Cortex of kidney (tissue), 1 donor: ENCODE measurements at places on chromosomes 4 and X.

DNA sequence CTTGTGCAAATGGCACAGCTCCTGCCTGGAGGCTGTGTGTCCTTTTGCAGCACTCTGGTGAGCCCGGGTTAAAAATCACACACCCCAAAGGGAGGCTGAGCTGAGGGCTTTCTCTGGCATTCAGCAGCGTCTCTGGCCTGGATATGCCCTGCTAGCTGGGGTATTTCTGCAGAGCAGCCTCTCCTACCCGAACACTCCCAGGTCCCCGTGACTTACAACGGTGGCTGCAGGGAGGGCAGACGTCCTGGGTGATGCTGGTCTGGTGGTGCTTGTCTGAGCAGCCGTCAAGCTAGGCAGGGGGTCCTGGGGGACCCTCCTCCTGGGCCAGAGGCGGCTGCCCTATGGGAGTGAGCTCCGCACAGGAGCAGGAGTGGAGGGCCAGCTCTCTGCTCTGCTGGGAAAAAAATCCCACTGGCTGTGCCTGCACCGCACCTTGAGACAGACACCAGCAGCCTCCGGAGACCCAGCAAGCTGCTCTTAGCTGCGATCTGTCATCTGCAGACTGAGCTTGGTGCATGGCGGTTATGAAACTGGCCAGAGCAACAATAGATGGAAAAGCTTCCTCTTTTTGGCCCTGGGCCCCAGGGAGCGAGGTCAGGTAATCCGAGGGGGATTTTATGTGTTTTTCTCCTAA, 41.3 kb upstream of the ASMTL start:
- no peak for DNase-seq

GRCh38 chrX:65723706-65724105, 56.3 kb downstream of the MSN start:
- DNase-seq: no peak

DNA sequence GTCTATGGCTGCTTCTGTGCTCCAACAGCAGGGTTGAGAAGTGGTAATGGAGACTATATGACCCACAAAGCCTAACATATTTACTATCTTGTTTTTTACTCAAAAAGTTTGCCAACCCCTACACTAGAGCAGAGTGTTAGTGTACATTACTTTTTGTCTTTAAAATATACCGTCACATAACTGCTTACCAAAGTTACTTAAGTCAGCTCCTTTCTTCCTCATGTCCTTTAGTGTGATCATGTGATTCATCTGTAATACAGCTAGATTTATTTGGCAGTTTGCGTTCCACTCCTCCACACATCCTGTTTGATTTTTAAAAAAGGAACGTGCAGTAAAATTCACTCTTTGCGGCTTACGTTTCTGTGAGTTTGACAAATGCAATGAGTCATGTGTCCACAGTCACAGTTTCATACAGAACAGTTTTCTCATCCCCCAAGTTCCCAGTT, 162.4 kb upstream of the GPRIN3 start:
- no peak for DNase-seq

DNA sequence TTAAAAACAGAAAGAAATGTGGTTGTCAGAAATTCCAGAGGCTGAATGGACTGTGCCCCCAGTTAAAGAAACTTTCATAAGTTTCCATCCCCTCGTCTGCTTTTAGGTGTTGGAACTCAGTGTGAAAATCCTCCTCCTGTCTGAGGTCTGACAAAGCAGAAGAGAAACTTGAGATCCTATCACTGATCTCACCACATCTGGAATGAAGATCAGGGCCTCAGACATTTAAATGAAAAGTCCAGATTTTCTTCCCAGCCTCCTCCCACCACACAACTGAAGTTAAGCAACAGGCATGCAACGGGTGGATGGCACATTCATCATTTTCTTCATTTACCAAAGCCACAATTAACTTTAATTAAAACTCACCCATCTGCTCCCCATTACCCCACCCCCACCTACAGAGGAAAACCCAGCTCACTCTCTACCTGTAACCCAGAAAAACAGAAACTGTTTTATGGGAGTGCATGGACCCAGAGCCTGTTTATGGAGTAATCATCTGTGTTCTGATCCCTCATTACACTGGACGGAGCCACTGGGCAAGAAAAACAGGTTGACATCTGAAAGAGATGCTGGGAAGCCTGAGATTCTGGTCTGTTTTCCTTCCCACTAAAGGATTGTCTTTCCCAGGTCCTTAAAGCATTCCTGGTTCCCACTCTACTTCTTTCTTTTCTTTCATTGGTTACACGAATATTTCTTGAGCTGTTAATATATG, 58.1 kb upstream of the HOPX start:
- DNase-seq: no peak

DNA sequence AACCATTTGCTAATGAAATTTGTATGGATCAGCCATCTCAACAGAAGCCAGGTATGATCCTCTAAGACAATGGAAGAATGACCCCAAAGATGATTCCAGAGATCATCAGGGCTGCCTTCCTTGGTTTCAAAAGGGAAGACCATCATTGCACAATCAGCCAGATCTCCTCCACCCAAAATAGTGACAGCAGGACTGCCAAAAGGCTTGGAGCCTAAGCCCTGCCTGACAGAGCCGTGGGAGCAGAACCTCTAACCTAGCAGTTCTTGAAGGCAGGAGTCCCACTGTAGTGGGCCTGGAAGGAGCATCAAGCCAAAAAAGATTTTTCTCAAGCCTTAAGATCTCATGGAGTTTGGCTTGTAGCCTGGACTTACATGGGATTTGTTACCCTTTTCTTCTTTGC, 226.0 kb downstream of the RASL11B start:
- no peak for DNase-seq

DNA sequence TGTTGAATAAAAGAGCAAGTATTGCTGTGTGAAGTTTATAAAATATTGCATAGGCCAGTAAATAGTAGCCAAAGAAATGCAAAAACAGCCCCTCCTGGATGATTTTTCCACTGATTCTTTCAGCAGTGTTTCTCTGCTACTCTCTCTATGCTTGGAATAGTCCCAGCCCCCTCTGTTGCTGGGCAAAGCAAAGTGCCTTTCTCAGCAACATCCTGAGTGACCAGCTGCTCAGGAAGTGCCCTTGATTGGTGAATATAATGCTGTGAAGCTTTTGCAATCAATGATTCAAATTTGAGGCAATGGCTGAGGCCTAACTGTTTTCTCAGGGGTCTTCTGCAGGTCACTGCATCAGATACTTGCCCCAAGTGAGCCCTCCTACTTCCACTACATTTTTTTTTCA, 656.7 kb downstream of the ZNF674 start:
- DNase-seq: no peak

GRCh38 chr4:20252656-20253282, 1.1 kb downstream of the SLIT2 start:
- no peak for DNase-seq

- DNase-seq: no peak
Observed at GRCh38 chr4:183639291-183639690, 19.7 kb downstream of the RWDD4 start.

DNA sequence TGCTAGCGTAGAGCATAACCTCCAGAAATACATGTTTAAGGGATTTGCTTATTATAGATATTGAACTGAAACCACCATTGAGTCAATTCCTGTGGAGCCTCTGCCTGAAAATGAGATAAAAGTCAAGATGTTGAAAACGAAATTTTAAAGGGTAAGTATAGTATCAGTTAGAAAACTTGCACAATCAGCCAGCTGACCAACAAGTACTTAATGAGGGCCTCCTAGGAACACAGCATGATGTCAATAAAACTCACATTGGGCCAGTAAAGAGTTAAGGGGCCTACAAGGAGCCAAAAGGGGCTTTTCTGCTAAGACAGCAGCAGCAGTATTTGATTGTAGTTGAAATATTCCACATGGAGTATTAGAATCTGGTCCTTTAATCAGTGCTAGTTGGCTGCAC, 314.1 kb upstream of the PPARGC1A start:
- no peak for DNase-seq

DNA sequence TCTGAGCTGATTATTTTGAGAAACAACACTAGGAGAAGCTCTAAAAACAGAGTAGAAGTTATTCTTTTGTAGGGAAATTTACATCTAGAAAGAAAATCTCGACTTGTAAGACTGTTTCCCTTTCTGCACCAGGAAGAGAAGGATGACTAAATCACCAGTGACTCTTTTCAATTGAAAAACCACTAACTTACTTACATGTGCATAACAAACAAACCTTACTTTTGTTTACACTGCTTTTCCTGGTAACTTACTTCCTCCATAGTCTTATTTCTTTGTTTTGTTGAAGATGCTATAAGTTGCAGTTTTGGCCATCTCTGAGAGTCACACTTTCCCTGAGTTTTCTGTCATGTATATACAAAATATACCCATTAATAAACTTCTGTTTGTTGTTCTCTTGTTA, 293.6 kb upstream of the FAT4 start:
- DNase-seq: no peak

DNA sequence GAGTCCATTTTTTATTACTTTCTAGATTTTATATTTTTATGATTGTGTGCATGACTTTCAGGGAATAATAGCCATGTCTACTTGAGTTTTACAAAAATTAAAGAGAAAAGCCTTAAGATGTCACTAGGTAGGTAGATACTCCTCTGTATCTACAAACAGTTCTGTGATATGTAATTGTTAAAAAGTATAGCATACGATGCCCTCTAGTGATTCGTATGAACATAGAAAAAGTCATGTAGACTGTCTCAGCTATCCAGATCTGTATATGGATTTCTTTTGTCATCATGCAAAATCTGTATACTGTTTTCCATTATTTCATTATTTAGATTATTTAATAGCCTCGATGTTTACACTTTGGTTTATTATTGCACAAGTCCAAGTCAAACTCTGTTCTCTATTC, 856.6 kb downstream of the CENPC start:
- no peak for DNase-seq

DNA sequence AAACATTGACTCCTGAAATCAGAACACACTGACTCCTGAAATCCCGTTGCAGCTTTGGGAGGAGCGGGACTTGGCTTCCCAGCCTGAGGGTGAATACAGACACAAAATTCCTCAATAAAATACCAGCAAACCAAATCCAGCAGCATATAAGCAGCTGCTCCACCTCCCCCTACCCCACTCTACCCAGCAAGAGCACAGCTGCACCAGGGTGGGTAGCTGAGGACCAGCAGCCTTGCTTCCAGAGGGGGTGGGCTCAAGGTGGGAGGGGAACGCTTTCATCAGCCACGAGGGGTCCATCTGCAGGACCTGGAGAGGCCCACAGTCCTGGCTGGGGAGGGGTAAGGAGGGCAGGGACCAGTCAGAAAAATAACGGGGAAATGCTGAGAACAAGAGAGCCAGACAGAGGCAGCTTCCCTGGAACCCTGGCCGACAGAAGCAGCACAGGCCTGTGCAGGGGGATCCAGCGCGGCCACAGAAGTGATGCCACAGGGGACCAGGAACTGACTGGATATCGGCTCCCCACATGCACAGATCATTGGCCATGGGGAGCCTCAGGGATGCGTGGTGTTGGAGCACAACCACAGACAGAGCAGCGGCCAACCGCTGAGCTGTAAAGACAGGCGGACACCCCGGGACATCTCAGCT, 49.8 kb downstream of the FGFRL1 start:
- no peak for DNase-seq

DNA sequence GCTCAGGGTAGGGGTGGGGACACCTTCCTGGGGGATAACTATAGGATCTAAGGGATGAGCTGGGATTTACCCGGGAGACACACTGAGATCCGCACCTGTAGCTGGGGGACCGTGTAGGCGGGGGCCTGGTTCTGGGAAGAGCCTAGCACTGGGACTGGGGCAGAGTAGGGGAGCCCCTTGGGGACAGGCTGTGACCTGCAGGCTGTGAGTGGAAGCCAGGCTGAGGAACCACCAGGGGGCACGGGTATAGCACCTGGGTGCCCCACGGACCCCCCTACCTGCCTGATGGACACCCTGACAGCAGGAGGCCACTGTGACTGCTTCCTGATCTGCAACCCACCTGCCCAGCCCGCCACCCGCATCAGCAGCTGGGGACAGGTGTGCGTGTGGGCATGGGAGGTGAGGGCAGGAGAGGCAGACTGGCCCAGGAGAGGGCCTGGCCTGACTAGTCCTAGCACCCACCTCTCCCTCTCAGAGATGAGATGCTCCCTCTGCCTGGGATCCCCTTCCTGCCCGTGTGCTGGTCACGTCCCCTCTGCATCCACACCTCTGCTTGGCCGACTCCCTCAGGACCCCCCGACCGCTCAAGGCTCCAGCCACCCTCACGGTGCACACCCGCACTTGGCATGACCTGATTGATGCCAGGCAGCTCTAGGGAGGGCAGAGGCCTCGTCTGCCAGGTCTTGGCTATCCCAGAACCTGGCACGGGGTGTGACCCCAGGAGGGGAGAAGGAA, 94.2 kb upstream of the NKX1-1 start:
- no peak for DNase-seq

GRCh38 chr4:166312166-166312565, 439.1 kb downstream of the TLL1 start:
- DNase-seq: no peak

- DNase-seq: no peak
Observed at GRCh38 chr4:188433741-188434315, 294.6 kb downstream of the TRIML1 start.

DNA sequence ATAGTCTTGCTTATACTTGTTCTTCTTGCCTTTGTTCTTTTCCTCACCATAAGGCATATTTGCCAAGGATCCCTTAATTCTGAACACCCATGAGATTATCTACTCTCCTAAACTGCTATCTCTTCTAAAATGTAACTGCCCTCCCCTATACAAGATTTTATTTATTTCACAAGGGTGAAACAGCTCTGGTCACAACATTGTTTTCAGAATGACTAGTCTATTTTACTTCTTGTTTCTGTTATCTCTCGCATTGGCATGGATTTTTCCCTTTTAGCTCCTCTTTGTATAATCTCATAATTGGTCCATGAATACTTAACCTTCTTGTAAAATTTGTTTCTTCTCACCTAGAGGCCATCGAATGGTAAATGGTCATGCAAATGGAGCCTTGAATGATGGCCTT, 17.2 kb upstream of the COL25A1 start:
- DNase-seq: no peak

GRCh38 chr4:55337944-55338343, 8.1 kb upstream of the SRD5A3 start:
- no peak for DNase-seq

GRCh38 chrX:142686653-142687283, 339.0 kb upstream of the SPANXN4 start:
- no peak for DNase-seq

DNA sequence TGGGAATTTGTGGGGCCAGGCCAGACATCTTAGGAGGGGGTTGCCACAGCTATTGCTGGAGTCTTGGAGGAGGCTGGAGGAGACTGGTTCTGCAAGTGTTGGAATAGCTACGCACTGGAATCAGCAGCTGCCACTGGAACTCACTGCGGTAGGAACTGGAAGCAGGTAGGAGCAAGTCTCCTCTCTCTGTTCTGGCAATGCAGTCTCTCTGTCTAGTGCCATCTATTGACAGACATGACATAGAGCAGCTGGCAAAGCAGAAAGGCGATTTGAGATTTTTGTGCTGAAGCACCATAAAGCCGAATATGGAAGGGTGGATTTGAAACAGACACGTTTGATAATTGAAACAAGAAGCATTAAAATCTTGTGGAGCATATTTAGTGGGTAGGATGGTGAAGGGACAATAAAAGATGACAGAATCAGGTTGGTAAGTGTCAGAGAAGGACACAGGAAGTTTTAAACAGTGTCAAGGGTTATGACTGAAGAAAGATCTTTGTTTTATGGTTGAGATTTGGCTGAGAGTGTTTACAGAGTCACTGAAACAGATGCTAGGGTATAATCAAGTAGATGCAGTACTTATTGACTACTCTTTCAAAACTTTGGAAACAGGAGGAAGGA, 23.5 kb upstream of the SYNPO2 start:
- DNase-seq: no peak
